ENCODE measurements at places on chromosomes 16 and 17.

GRCh38 chr17:42138749-42139492 is 15.9 kb downstream of the RAB5C start:
- no peak for DNase-seq

- DNase-seq = no peak
Observed at GRCh38 chr17:17055286-17056155, 13.3 kb downstream of the MPRIP start.

GRCh38 chr17:59332749-59333377 is 1.4 kb downstream of the YPEL2 start:
- DNase-seq = no peak

DNA sequence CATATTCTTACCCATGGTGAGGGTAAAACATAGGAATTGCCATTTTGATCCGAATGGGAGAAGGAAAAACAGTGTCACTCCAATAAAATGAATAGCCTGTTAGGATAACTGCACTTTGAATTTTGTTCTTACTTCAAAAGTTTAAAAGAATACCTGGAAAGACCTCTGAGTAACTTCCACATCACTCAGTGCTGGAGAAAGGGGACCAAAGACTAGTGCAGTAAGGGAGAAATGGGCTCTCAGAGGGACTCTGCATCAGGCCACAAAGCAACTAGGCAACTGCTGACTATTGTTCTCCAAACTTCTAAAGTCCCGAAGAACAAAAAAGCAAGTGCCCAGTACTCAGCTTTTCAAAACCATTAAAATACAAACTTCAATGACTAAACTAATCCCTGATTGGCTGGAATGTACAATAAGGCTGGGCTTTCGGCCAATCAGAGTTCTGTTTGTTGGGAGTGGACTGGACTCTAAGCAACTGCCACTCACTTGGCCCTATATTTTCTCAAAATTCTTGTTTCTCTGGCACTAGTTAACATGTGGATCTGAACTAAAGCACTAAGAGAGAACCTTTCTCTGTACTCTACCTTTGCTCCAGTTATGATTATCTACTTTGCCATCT is 6.2 kb downstream of the DNAJC7 start:
- DNase-seq = no peak

DNA sequence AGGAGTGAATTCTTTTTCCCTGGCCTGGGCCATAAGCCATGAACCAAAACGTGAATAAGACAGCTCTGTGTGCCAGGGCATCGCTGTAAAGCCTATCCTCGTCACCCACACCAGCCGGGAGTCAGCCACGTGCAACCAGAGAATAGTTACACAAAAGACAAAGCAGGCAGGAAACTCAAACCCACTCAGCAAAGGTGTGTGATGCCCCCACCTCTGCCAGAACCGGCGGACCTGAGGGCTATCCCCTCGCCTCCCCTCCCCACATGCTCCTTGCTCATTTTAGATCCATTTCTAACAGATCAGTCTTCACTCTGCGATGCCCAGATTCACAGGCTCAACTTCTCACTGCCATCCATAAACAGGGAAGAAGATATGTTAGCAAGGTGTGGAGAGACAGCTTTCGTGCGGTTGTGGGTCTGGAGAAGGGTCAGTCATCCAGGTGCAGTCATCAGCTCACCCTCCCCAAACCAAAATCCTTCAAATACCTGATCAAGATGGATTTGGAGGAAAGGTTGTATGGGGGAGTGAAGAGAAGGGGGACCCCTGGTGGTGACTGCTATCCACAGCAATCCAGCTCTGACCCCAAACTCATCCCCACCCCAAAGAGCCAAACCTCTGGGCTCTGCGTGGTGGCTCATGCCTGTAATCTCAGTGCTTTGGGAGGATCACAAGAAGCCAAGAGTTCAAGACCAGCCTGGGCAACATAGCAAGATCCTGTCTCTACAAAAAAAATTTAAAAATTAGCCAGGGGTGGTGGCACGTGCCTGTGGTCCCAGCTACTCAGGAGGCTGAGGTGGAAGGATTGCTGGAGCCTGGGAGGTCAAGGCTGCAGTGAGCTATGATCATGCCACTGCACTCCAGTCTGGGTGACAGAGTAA is 219.2 kb downstream of the C16orf78 start:
- peak; percentile 43 for DNase-seq

DNA sequence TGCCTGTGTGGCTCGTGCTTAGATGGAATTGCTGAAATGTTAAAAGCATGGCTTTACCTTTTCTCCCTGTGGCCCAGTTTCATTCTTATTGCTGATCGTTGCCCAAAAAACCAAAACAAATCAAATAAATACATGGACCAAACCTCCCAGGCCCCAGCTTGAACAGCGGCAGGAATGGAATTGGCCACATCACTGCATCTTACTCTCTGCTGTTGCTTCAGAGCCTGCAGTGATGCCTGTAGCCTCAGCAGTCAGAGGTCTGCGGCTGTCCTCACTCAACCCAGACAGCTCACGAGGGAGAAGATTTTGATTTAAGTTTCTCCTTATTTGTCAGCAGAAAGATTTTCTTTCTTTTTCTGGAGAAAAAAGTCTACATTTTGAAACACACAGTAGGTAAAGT is 91.5 kb downstream of the NPIPB11 start:
- no peak for DNase-seq

GRCh38 chr17:72599891-72600290 is 479.1 kb downstream of the SOX9 start:
- DNase-seq = no peak

GRCh38 chr17:76345377-76345974 is 8.2 kb downstream of the PRPSAP1 start:
- no peak for DNase-seq

DNA sequence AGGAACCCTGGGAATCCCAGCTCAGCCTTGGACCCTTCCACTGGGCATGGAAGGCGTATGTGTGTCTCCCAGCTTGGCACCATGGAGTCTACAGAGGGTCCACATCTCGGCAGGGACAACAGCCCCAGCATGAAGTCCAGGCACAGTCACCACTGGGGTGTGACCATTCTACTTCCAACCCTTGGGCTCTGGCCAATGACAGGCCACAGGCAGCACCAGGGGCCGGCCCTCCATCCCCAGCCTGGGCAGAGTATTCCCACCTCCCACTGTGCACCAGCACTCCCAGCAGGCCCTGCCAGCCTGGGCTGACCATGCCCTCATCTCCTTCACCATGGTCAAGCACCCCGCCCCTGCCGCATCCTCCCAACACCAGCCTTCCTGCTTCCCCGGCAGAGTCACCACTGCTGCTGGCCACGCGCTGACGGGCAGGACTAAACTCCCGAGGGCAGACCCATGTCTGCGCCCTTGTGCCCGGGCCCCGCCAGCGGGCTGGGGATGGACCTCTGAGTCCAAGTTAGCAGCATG is 9.5 kb upstream of the PPP1R27 start:
- DNase-seq = no peak

GRCh38 chr16:23379707-23380106 is 73.3 kb downstream of the COG7 start:
- DNase-seq = no peak

GRCh38 chr17:41456204-41456603 is 11.0 kb downstream of the KRT32 start:
- DNase-seq = no peak

DNA sequence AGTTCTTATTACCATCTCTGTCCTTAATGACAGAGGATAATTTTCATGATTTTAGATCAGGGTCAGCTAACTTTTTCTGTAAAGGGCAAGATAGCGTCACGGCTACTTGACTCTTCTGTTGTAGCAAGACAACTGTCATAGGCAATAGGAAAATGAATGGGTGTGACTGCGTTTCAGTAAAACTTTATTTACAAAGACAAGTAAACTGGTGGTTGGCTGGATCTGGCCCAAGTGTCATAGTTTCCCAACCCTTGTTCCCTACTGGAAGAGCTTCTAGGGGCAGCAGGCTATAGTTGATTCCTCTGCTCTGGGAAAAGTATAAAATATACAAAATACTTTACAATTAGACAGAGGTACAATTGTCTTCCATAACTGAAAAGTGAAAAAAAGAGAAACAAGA is 50.6 kb upstream of the VPS4A start:
- DNase-seq = no peak

DNA sequence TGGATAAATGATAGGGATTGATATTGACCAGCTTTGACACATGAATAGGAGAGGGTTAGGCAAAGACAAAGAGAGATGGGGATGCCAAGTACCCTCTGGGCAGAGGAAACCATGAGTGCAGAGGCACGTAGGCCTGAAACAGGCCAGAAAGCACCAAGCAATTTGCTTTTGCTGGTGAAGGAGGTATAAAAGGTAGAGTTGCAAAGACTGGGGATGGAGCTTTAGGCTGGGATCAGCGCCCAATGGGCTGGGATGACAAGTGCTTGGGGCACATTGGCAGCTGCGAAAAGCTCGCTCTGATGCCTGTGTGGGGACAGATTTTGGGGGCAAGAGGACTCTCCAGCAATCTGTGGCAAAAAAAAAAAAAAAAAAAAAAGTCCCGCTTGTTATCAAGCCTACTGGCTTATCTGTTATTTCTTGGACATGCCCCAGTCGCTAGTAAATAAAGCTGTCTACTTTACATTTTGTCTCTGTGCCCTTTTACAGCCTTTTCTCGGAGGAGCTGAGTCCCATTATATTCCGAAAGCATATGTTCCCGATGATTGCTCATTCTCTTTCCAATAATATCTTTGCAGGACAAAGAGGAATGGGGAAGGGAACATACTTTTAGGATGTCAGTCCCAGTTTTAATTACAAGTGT is 578.4 kb downstream of the MAF start:
- DNase-seq = no peak

GRCh38 chr16:23359092-23359760 is 57.1 kb downstream of the SCNN1B start:
- DNase-seq = no peak

GRCh38 chr17:44375196-44376017 is 11.8 kb upstream of the FAM171A2 start:
- no peak for DNase-seq

- no peak for DNase-seq
Observed at GRCh38 chr16:83031524-83031923, 404.8 kb downstream of the CDH13 start.

GRCh38 chr17:64223283-64223682 is 39.8 kb downstream of the TEX2 start:
- no peak for DNase-seq

GRCh38 chr16:31472709-31473203 is 804 bp downstream of the TGFB1I1 start:
- no peak for DNase-seq

- DNase-seq = no peak
Observed at GRCh38 chr16:88970050-88970449, 7.0 kb downstream of the CBFA2T3 start.

- peak; percentile 35 for DNase-seq
Observed at GRCh38 chr17:57004944-57005579, 27.1 kb downstream of the SCPEP1 start.

- no peak for DNase-seq
Observed at GRCh38 chr17:42832213-42832933, 824 bp upstream of the PSME3 start.

DNA sequence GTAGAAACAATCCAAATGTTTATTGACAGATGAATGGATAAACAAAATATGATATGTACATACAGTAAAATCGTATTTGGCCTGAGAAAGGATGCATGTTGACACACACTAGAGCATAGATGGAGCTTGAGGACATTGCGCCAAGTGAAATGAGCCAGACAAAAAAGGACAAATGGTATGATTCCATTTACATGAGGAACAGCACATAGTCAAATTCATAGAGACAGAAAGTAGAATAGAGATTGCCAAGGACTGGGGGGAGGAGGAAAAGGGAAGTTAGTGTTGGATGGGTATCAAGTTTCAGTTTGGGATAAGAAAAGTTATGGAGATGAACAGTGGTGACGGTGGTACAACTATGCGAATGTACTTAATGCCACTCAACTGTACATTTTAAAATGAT is 47.9 kb downstream of the COPRS start:
- DNase-seq = no peak

DNA sequence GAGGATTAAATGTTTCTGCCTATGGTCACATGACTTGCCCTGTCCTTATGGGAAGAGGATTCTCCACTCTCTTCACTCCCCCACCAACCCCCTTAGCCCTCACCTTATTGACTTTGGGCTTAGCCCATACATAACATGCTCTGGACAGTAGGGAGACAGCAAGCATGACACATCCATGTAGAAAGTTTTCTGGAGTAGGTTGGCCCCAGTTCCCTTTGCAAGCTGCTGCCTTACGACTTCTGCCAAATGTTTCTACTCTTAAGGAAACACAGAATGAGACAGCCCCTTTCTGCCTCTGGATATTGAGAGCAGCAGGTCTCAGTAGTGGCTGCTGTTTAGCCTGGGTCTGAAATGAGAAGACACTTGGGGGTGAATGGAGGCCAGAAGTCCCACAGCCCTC is 282.2 kb downstream of the MAP2K6 start:
- no peak for DNase-seq

DNA sequence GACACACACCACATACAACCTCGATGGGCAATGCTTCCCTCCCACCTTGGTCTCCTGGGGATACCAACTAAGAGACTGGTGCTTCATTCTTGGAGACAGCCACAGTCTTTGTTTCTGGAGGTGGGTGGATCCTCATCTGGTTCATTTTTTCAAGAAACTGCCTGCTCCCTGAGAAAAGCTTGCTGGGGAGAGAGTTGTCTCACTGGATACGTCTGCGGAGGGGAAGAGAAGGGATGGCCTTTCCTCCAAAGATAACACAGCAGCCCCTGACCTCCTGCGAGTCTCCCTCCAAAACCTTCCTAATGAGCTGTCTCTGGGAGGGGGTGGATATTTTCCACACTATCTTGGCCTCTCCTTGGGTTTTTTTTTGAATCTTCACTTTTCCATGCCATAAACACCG is 221.2 kb downstream of the SOX9 start:
- DNase-seq = no peak

DNA sequence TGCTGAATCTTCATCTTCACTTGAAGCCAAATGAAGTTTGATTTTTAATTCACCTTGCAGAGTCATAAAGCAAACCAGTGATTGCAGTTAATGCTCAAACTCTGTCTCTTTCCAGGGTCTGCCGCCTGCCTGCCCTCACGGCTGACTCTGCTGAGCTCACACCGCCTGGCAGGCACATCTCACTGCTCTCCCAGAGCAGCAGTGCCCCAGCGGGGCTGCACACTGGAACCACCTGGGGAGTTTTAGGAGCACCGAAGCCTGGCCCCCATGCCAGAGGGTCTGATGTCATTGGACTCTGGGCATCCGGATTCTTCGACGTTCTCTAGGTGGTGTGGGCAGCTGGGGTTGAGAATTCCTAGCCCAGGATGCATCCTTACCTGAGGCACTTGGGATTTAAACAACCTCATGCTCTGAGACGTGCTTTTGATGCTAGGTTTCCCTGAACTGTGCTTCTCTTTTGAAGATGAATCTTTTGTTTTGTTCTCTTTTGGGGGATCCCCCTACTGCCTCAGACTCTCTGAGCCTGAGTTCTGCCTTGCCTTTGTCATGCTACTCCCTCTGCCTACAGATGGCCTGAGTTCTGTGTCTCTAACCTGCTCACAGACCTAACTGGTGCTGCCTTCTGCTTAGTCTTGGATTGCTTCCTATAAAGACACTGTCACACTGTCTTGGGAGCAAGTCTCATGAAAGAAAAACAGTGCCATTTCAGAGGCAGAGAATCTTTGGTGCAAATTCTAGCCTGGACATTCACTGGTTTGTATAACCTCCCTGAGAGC is 438.1 kb upstream of the CCL2 start:
- DNase-seq = no peak

GRCh38 chr16:47983999-47984580 is 171.7 kb downstream of the ABCC12 start:
- no peak for DNase-seq

All from GM18507 (cell line).